CD8-positive, alpha-beta memory T cell (primary cell): ENCODE measurements at places on chromosomes 4 and X. TPM values are rescaled to one million over a fixed set of nuclear protein-coding genes. Genes with fewer than 3 reads are reported as not detected.

PGRMC1 gene
- total RNA-seq: 47.4 TPM

ADAM29 gene
- total RNA-seq: not detected

CXCL11 gene
- total RNA-seq: 0.18 TPM

SOX3 gene
- not detected for total RNA-seq

TIMM8A gene
- 43.3 TPM for total RNA-seq

USP26 gene
- total RNA-seq: not detected

PPP2R2C gene
- total RNA-seq: not detected

ARHGAP36 gene
- total RNA-seq: not detected

PJA1 gene
- 14.2 TPM for total RNA-seq

ENPEP gene
- not detected for total RNA-seq

GPR119 gene
- not detected for total RNA-seq

- no peak for DNase-seq
- H3K4me1 ChIP-seq: peaks cover 9% of the 10 kb centered on the region
- no peaks in the 10 kb centered on the region for H3K36me3 ChIP-seq
- no peak overlapping the region for H3K27ac ChIP-seq
Observed at GRCh38 chrX:139930401-139930800, 2.5 kb downstream of the ATP11C start.

DNA sequence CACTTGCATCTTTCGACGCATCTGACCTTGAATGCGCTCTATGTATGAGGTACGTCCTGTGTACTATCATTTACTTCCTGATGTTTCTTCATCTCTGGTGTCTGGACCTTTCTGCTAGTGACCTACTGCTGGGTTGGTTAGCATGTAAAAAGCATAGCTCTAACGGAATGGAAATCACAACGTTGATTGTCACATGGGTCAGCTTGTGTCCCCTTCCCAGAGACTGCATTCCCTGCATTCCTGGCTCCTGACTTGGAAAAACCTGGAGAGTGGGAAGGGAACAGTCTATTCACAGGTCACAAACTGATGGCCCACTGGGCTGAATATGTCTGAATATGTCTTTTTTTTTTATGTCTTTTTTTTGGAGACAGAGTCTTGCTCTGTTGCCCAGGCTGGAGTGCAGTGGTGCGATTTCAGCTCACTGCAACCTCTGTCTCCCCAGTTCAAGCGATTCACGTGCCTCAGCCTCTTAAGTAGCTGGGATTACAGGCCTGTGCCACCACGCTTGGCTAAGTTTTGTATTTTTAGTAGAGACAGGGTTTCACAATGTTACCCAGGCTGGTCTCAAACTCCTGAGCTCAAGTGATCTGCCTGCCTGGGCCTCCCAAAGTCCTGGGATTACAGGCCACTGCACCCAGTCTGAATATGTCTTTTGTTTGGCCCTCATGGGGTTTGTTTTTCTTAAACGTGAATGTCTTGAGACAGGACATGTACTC lies 16.3 kb downstream of the LONRF3 start:
- no peak overlapping the region for H3K27ac ChIP-seq
- no peaks in the 10 kb centered on the region for H3K36me3 ChIP-seq
- H3K4me3 ChIP-seq: no peak overlapping the region
- peaks cover 13% of the 10 kb centered on the region for H3K4me1 ChIP-seq
- no peak for DNase-seq
- H3K27me3 ChIP-seq: no peaks in the 10 kb centered on the region

GRCh38 chr4:7648544-7649395 lies 214.0 kb upstream of the PSAPL1 start:
- H3K27ac ChIP-seq: peak overlapping the region; percentile 51
- H3K4me1 ChIP-seq: peaks cover 59% of the 10 kb centered on the region
- no peak overlapping the region for H3K4me3 ChIP-seq
- no peak for DNase-seq

DNA sequence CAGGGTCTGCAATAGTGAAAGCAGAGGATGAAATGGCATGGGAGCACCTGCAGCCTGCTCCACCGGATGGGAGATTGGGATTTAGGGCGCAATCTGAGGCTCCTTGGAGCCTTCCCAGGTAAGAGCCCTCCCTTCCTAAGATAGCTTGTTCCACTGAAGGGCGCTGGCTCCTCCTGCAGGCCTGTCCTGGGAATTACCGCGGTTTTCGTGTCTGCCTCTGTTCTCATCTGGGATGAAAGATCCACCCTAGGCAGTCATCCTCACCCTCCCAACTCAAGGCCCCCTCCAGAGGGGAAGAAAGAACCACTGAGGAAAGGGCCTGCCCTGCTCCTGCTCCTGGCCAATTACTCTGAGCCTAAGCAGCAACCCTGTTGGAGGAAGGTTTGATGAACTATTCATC lies 547.5 kb downstream of the SMARCA1 start:
- no peaks in the 10 kb centered on the region for H3K4me1 ChIP-seq
- DNase-seq: no peak
- no peaks in the 10 kb centered on the region for H3K36me3 ChIP-seq
- no peak overlapping the region for H3K4me3 ChIP-seq

GRCh38 chr4:94403751-94404150 lies 48.0 kb upstream of the PDLIM5 start:
- no peaks in the 10 kb centered on the region for H3K36me3 ChIP-seq
- no peak for DNase-seq
- no peaks in the 10 kb centered on the region for H3K4me1 ChIP-seq
- H3K27me3 ChIP-seq: no peaks in the 10 kb centered on the region
- H3K4me3 ChIP-seq: no peak overlapping the region

- H3K27me3 ChIP-seq: no peaks in the 10 kb centered on the region
- H3K36me3 ChIP-seq: no peaks in the 10 kb centered on the region
- no peak within 1 kb of the TSS for H3K27ac ChIP-seq
- no peaks in the 10 kb centered on the region for H3K4me1 ChIP-seq
Observed at GRCh38 chrX:103376118-103376978, at the start of gene BEX3. Gene BEX3 (plus strand): TSS chrX:103376538. CDS start chrX:103377522, 984 bp downstream.

DNA sequence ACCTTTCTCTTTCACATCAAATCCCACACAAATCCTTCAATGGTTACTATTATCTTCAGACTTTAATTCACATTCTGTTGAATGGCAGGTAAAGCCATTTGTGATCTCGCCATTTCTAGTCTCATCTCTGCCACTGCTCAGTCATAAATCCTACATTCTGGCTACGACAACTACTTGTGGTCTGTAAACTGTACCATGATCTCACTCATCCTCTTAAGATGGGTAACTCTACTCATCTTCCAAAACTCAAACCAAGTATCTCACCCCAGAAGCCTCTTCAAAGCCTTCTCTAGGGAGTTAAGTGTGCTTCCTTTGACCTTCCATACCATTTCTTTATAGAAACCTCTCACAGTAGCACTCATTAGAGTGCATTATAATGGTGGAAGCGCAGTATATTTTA lies 101.8 kb downstream of the NEK1 start:
- no peaks in the 10 kb centered on the region for H3K27me3 ChIP-seq
- no peaks in the 10 kb centered on the region for H3K4me1 ChIP-seq
- no peak for DNase-seq
- H3K36me3 ChIP-seq: no peaks in the 10 kb centered on the region
- no peak overlapping the region for H3K4me3 ChIP-seq

GRCh38 chrX:17579026-17579425 lies 158.3 kb upstream of the SCML1 start:
- H3K27me3 ChIP-seq: no peaks in the 10 kb centered on the region
- no peaks in the 10 kb centered on the region for H3K36me3 ChIP-seq
- no peak for DNase-seq
- no peaks in the 10 kb centered on the region for H3K4me1 ChIP-seq
- no peak overlapping the region for H3K4me3 ChIP-seq

- H3K27me3 ChIP-seq: no peaks in the 10 kb centered on the region
- no peaks in the 10 kb centered on the region for H3K36me3 ChIP-seq
- no peaks in the 10 kb centered on the region for H3K4me1 ChIP-seq
- H3K27ac ChIP-seq: no peak overlapping the region
- DNase-seq: no peak
Observed at GRCh38 chrX:24264383-24264782, 49.5 kb downstream of the SUPT20HL2 start.

- no peak overlapping the region for H3K4me3 ChIP-seq
- no peaks in the 10 kb centered on the region for H3K36me3 ChIP-seq
- H3K27me3 ChIP-seq: no peaks in the 10 kb centered on the region
- H3K27ac ChIP-seq: no peak overlapping the region
Observed at GRCh38 chrX:38341442-38341841, 11.0 kb upstream of the OTC start.

DNA sequence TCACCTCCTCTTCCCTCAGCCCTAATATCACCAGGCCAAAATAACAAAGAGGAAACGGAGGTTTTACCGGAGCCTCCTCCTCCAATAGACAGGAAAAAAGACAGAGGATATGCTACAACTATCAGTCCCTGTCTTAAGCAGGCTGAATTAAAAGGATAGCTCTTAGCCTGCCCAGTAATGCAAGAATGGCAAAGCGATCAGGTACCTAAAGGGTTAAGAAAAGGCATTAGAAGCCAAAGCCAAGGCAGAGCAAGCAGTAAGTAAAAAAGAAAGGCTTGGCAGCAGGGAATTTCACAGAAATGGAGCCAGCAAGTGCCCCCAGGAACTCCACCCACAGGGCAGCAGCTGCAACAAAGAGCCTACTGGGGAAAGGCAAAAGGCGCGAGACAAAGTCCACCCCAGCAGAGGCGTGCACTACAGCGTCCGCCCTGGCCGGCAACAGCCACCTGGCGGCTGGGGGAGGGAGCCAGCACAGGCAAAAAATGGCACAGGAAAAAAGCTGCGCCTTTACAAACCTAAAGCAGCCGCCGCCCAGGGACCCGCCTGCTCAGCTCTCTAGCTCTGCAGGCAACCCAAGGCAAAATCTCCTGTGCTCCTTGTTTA lies 220.6 kb upstream of the ZC4H2 start:
- H3K27me3 ChIP-seq: no peaks in the 10 kb centered on the region
- H3K4me1 ChIP-seq: no peaks in the 10 kb centered on the region
- DNase-seq: no peak

- no peaks in the 10 kb centered on the region for H3K4me1 ChIP-seq
- no peak overlapping the region for H3K4me3 ChIP-seq
- DNase-seq: no peak
- H3K27ac ChIP-seq: no peak overlapping the region
- no peaks in the 10 kb centered on the region for H3K27me3 ChIP-seq
Observed at GRCh38 chr4:74311696-74312313, 3.5 kb downstream of the EPGN start.

DNA sequence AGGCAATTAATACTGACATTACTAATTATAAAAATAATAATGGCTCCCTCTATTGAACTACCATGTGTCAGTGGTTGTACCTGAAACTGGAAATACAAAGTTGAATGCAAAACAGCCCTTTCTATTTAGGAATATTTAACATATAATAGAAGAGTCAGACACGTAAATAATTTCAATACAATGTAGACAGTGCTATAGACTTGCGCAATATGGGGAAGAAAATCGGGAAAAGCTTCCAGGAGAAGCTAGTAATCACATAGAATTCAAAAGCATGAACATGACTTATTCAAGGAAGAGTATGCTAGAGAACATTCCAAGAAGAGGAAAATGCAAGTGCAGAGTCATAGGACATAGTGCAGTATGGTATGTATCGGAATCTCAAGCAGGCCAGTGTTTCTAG lies 408.9 kb upstream of the FTHL17 start:
- H3K4me3 ChIP-seq: no peak overlapping the region
- no peak overlapping the region for H3K27ac ChIP-seq
- H3K36me3 ChIP-seq: no peaks in the 10 kb centered on the region
- H3K4me1 ChIP-seq: no peaks in the 10 kb centered on the region
- no peak for DNase-seq
- H3K27me3 ChIP-seq: no peaks in the 10 kb centered on the region

DNA sequence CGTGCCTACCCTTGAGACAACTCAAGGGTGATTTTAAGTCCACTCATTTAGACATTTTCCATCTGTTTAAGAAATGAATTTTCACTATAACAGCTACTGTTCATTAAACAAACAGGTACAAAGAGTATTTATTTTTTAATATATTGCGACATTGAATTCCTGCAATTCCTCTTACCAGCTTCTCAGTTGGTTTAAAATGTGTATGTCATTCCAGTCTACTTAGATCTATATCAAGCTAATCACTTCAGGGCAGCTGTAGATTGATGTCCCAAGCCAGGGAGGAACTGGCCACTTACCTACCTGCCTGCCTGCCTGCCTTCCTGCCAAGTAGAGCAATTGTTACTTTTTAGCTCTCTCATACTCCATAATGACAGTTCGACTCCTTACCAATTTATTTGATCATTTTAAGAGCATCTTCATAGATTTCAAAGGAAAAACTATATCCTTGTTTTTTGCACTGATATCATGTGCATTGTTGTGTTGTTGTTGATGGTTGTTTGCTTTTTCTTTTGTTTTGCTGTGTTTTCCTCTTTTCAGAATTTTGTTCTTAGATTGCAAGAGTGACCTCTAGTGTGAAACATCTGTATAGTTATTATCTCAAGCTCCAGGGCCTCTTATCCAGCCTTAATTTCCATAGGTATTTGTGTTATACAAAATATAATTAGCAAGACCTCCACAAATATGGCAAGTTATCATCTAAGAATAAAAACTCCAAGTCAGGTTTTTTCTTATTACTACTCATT lies 120.9 kb upstream of the NRK start:
- no peaks in the 10 kb centered on the region for H3K4me1 ChIP-seq
- DNase-seq: no peak
- no peaks in the 10 kb centered on the region for H3K27me3 ChIP-seq
- H3K36me3 ChIP-seq: no peaks in the 10 kb centered on the region

- no peaks in the 10 kb centered on the region for H3K36me3 ChIP-seq
- peak; percentile 54 for DNase-seq
- H3K27ac ChIP-seq: no peak overlapping the region
- H3K27me3 ChIP-seq: no peaks in the 10 kb centered on the region
- no peak overlapping the region for H3K4me3 ChIP-seq
- H3K4me1 ChIP-seq: peaks cover 9% of the 10 kb centered on the region
Observed at GRCh38 chrX:37825215-37825842, 22.0 kb downstream of the DYNLT3 start.

DNA sequence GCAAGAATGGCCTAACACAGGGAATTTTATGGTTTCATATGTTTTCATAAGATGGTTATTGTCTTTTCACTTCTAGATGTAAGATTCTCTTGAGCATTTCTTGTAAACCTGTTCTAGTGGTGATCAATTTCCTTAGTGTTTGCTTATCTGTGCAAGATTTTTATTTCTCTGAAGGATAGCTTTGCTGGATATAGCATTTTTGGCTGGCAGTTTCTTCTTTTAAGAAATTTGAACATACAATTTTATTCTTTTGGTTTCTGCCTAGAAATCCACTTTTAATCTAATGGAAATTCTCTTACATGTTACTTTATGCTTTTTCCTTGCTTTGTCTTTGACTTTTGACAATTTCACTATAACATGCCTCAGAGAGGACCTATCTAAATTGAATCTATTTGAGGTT lies 276.5 kb upstream of the SFRP2 start:
- no peak for DNase-seq
- no peak overlapping the region for H3K27ac ChIP-seq
- H3K4me3 ChIP-seq: no peak overlapping the region

- H3K27ac ChIP-seq: no peak overlapping the region
- H3K36me3 ChIP-seq: no peaks in the 10 kb centered on the region
- DNase-seq: no peak
Observed at GRCh38 chr4:112968451-112969159, 80.8 kb upstream of the ANK2 start.

GRCh38 chr4:148015058-148015457 lies 283.2 kb downstream of the ARHGAP10 start:
- no peaks in the 10 kb centered on the region for H3K27me3 ChIP-seq
- H3K27ac ChIP-seq: no peak overlapping the region
- no peaks in the 10 kb centered on the region for H3K4me1 ChIP-seq
- no peaks in the 10 kb centered on the region for H3K36me3 ChIP-seq
- no peak for DNase-seq
- no peak overlapping the region for H3K4me3 ChIP-seq
